ENCODE measurements at places on chromosomes 6 and 20.

DNA sequence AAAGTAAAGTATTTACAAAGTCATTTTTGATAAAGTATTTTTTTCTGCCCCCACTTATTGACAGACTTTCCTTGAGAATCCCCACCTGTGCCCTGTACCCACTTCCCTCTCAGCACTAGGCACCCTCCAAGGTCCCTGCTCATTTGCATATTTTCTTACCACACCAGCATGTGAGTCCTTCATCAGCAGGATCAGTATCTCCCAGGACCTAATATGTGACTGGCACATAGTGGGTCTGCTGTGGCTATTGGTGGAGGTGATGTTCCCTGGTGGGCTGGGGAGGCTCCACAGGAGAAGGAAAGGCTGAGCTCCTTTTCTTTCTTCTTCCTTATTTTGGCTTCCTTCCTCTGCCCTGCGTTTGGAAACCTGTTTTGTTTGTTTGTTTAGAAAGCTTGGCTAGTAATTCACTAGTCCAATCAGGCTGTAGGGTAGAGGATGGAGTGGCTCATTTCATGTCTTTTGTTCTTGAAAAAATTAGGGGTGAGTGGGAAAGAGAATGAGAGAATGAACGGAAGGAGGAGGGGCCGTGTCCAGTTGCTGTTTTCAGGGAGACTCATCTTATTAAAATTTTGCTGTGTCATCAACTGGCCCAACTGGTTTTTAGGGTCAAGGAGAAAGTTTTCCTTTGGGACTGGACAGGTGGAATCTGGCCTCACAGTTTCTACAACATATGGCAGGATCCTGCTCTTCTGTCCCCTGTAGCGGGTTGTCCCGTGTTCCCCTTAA lies 2.8 kb upstream of the RNF24 start:
- DNase-seq, result no peak

DNA sequence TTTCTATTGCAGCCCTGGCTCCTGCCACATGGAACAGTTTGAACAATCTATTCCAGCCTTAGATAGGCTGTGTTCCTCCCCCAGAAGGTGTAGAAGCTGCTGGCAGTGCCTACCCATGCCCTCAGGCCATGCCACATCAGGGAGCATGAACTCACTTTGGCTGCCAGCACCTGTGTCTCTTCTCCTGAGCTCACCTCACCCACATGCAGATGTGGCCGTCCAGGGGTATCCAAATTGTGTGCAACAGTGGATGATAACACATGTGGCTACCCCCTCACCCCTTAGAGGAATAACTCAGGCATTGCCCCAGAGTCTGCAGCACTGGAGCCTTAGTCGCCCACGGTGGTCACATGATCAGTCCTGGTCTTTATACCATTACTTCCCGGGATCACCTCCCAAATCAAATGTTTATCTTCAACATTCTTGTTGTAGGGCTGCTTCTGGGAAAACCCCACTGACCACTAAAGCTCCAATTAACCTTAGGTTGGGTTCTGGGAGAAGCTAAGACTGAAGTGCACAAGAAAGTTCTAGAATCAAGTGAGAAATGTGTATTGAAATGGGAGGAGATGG lies 110.4 kb downstream of the BANF2 start:
- DNase-seq, result no peak

DNA sequence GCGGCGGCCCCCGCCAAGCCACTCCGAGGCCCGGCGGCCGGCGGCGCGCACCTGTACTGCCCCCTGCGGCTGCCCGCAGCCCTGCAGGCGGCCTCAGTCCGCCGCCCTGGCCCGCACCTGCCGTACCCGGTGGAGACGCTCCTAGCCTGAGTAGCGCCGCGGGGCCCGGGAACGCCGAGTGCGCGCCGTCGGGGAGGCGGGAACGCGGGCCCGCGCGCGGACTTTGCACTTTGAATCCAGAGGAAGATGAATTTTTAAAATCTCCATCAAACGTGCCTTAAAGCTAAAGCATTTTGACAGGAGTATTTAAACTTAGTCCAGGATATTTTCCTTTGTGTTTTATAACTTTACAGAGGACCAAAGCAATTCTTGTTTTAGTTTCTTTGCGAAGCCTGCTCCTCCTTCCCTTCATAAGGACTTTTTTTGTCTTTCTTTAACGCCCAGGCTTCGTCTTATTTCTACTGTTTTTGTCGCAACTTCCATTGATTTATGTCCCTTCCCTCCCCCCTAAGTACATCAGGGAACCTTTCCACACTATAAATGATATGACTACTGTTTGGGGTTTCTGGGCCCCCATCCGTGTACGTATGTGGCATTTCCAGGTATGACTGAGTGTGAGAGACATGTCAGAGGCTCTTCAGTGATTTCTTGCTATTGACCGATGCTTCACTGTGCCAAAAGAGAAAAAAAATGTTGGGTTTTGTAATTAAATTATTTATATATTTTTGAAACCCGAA lies 2.0 kb downstream of the FOXQ1 start:
- DNase-seq, result no peak

DNA sequence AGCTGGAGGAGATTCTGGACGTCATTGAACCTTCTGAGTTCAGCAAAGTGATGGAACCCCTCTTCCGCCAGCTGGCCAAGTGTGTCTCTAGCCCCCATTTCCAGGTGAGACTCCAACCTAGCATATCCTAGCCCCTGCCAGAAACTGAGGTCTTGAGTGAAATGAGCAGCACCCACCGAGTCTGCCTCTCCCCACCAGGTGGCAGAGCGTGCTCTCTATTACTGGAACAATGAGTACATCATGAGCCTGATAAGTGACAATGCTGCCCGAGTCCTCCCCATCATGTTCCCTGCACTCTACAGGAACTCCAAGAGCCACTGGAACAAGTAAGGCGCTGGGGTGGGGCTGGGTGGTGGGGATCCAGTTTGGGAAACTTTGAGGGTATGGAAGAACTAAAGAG lies 4.6 kb downstream of the MEA1 start:
- no peak for DNase-seq

Measured in non-pigmented ciliary epithelial cell (primary cell).